ENCODE measurements at places on chromosomes 13 and 19.

- no peak for DNase-seq
Measured at GRCh38 chr13:67792151-67792676, 562.1 kb upstream of the PCDH9 start.

- no peak for DNase-seq
Measured at GRCh38 chr19:44792281-44792680, 14.6 kb downstream of the CBLC start.

DNA sequence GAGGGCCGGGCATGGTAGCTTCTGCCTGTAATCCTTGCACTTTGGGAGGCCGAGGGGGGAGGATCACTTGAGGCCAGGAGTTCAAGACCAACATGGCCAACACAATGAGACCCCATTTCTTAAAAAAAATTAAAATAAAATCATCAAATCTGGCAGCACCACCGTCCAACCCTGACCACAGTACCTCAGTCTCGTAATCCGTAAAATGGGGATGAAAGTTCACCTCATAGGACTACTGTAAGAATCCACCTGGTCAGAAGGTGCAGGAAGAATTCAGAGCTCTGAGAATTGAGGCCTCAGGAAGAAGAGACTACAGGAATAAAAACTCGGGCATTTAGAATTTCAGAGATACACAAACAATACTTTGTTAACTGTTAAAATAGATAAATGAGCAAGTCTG, 3.1 kb downstream of the PPP1R13L start:
- DNase-seq, result no peak

DNA sequence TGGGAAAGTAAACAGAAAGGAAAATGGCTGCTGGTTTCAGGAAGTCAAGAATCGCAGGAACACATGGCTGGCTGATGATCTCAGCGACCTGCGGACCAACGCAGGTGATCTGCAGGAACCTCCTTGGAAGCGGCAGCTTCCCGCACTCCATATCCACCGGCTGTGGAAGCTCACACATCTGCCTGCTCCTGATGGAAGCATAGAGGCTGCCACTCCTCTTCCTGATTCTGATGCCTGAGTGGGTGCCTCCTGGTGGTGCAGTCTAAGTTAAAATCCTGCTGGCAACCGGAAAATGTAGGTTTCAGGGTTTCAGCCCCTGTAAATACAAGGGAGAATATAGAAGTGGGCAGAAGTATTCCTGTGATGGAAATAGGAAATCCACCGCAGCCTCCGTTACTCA, 75.5 kb downstream of the TNFSF13B start:
- DNase-seq, result no peak

DNA sequence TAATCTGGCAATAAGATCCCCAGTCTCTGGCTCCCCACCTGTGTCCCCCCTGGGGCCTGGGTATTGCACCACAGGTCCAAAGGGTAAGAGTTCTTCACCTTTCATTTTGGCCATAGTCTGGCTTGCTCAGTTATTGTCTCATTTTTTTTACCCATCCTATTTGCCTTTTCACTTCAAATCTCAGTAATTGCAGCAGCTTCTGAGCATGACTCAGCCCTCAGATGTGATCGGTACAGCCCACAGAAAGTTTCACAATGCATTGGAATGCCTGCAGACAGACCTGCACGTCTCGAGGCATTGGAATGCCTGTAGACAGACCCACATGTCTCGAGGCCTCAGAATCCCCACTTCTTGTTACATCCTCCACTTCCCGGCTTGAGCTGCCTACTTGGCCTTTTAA, 173.6 kb downstream of the NUFIP1 start:
- no peak for DNase-seq

- no peak for DNase-seq
Measured at GRCh38 chr19:2050349-2050990, 574 bp downstream of the MKNK2 start.

- DNase-seq, result peak; percentile 31
Measured at GRCh38 chr19:18718015-18718526, 34.6 kb downstream of the CRTC1 start.

GRCh38 chr13:35354882-35355281, 121.6 kb downstream of the MAB21L1 start:
- DNase-seq, result no peak

DNA sequence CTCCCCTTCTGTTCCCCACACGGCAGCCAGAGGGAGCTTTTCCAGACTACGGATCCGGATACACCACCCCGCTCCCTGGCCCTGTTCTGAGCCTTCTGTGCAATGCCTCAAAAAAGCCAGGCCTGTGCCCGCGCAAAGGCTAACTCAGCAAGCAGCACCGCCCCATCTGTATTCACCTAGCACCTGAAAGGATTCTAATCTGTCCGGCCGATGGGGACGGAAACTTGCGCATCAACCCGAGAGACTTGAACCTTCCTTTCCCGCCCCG, 589 bp downstream of the ZBTB45 start:
- no peak for DNase-seq

DNA sequence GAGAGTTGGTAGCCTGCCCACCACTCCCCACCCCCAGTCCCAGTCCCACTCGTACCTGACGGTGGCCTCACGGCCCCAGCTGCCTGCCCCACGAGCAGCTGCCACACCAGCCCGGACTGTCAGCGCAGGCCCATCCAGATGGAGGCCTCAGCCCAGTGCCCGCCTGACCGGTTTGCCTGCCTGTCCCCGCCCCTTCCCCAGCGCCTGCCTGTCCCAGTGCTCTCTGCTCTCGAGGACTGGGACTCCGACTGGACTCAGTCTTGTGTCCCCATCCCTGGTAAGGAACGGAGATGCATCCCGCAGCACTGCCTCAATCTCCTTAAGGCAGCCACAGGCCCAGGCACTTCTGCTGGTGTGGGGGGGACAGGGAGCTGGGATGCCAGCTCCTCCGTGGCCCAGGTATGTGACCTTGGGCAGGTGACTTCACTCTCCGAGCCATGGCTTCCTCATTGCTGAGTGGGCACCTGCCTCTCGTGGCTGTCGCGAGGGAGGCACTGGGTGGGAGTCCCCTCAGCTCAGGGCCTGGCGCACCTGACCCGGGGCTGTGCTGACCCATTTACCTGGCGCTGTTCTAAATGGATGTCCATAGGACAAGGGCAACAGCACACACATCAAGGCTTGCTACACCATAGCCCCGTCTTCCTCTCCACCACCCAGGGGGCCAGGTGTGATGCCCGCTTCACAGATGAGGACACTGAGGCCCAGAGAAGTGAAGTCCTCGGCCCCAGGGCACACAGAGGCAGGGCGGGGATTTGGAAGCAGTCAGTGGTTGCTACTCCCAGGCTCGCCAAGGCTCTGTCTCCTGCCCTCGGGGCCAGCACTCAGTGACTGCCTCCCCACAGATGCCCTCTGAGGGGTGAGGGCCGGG, at the start of gene NKPD1:
TSS of gene NKPD1 (minus strand) at position 113 of the 868 bp plus-strand sequence. CDS start 832 bp downstream, outside the sequence.
- DNase-seq, result no peak

- no peak for DNase-seq
Measured at GRCh38 chr13:69028936-69029335, 1078.7 kb upstream of the ATXN8OS start.

- no peak for DNase-seq
Measured at GRCh38 chr13:51818781-51819511, 15.0 kb upstream of the DHRS12 start.
